ENCODE measurements at places on chromosomes 13 and 19. TPM values are rescaled to one million over a fixed set of nuclear protein-coding genes. Genes with fewer than 3 reads are reported as not detected.

- DNase-seq: no peak
These were observed 134.5 kb upstream of the KL start for GRCh38 chr13:32881777-32882145.

DNA sequence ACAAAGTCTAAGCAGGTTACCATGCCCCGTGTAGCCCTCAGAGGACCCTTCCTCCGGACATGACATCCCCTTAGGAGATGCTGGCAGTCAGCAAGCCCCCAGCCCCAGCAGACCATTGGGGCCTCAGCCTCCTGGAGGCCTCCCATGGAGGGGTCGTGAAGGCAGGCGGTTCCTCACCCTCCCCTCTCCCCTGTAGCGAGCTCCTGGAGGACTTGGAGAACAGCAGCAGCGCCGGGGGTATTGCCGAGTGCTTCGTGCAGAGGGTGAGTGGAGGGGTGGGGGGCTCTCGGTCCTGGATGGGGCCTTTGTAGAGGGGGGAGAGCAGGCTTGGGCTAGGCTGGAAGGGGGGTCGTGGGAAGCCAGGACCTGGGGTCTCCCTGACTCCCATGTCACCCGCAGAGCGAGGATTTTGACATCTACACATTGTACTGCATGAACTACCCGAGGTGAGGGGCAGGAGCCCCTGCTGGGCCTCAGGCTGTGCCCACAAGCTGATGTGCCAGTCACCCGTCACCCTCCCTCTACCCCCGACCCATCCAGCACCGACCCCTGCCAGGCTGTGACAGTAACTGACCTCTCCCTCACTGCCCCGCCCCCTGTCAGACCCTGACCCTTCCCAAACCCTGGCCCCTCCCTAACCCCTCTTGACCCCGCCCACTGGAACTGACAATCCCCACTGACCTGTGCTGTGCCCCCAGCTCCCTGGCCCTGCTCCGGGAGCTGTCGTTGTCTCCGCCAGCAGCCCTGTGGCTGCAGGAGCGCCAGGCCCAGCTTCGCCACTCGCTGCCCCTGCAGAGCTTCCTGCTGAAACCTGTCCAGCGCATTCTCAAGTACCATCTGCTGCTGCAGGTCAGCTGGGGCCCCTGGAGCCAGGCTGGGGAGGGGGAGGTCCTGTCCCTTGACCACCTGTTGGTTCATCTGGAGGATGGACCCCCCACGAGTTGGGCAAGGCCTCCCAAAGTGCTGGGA is 4.0 kb downstream of the PLEKHG2 start:
- DNase-seq: no peak

Gene ZNF841
- 29.8 TPM for polyA plus RNA-seq

GRCh38 chr19:18450021-18450930 is 12.3 kb upstream of the ISYNA1 start:
- DNase-seq: no peak

Gene PCP2
- 1.2 TPM for polyA plus RNA-seq

DNA sequence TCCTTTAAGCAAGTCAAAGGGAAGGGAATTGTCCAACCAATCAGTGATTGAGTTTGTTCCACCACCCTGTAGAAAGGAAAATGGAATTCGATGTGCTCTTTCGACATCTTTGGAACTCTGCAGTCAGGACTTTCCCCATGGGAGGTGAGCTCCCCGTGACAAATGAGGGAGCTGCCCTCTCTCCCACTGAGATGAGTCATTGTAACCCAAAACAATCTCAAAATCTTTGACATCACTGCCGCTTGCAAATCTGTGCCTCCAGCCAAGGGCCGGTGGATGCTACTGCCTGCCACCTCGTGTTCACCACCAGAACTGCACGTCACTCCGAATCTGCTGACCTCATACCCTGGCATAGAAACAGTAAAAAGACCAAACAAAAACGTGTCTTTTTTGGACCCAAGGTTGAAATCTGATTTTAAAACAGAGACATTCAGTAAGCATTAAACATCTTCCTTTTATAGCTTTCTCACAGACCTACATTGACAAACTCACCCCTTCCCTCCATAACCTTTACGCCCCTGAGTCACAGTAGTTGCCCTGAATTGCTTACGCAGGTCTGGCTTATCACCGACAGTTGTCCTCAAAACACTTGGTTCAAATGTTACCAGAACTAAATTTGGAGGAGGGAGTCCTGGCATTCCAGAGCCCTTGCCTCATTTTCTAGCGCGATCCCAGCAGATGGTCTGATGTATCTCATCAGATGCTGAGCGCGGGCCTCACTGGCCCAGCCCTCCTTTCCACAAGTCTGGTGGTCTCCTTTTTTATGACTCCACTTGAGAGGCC is 105.2 kb downstream of the COL4A2 start:
- peak; percentile 84 for DNase-seq

DNA sequence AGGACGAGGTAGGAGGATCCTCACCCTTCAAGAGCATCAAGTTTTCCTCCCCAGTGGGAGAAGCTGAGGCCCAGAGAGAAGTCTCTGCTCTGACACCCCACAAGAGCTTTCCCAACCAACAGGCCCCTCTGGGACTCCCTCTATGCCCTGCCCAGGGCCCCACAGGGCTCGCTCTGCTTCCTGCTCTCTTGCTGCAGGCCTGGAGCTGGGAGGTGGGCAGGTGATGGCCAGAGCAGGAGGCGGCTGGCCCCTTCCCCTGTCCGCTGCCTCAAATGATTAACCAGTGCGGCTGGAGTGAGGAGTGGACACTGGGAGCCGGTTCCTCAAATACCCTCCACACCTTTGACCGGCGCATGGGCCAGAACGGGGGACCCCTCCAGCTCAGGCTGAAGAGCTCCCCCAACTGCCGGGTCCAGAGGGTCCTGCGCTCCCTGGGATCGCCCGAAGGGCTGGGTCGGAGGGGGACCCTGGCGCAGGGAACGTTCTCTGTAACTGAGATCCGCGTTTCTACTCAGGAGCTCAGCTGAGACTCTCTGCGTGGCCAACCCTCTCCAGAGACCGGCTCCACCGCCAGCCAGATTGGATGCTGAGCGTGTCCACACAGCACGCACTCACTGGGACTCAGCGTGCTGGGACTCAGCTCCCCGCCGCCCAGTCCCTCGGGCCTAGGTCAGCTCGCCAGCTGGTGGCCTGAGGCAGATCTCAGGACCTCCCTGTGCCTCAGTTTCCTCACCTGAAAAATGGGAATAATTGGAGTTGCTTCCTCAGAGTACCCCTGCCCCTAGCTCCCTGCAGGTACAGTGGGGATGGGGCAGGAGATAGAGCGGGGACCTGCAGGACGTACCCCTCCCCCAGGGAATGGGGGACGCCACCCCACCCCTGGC is 6.7 kb upstream of the ONECUT3 start:
- no peak for DNase-seq

DNA sequence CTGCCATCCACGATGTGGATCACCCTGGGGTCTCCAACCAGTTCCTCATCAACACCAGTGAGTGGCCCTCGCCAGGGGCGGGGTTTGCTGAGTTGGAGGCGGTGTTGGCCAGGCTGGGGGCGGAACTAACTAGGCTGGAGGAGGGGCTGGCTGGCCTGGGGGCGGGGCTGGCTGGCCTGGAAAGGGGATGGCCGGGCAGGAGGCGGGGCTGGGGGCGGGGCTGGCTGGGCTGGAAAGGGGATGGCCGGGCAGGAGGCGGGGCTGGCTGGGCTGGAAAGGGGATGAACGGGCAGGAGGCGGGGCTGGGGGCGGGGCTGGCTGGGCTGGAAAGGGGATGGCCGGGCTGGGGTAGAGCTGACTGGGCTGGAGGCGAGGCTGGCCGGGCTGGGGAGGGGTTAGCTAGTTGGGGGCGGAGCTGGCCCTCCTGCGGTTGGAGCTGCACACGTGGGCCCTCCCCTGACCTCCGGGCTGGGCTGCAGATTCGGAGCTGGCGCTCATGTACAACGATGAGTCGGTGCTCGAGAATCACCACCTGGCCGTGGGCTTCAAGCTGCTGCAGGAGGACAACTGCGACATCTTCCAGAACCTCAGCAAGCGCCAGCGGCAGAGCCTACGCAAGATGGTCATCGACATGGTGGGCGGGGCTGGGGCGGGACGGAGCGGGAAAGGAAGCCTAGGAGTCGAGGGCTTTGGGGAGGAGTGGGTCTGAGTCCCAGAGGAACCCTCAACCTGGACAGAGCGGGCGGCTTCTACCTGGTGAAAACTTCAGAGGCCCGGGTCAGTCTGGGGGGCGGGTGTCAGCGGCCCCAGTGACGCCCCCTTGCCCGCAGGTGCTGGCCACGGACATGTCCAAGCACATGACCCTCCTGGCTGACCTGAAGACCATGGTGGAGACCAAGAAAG is 41.0 kb downstream of the PDE4A start:
- DNase-seq: peak; percentile 72

Gene ESD
- polyA plus RNA-seq: 276 TPM

Gene ENOX1
- 5.8 TPM for polyA plus RNA-seq

Gene KLK8
- not detected for polyA plus RNA-seq

GRCh38 chr19:45469945-45470761 is 2.4 kb downstream of the FOSB start:
- DNase-seq: no peak

DNA sequence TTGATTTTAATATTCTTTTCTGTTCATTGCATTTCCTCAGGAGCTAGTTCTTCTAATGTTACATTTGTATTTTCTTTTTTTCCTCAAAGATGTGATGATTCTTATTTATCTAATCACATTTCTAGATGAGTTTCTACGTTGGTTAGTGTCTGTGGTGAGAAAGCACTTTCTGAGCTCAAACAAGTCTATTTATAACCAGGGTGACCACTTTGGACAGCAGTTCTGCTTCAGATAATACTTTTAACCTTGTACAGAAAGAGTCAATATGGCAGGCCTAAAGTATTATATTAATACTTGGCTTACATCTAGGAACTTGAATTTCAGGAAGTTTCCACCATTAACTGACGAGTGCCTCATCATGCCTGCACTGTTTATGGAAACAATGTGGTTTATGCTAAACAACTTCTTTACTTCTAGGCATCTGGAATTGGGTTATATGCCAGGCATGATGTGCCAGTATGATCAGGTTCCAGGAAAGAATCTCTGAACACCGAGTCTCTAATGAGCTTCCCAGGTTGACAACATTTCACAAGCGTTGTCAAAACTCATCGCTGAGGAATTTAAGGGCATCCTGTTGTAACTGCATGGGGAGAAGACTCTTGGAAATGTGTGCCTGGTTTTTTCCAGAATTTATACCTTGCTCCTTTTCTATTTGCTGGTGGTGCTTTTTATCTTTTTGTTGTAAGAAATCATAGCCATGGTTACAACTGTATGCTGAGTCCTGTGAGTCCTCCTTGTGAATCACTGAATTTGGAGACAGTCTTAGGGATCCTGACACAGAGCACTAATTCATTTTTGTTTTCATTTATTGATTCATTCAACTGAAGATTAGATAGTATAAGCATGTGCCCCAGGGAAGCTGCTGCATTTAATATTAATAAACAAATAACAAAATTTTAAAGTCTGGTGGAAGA is 344.4 kb upstream of the PCDH9 start:
- DNase-seq: no peak

Gene CEACAM1
- 5.4 TPM for polyA plus RNA-seq

DNA sequence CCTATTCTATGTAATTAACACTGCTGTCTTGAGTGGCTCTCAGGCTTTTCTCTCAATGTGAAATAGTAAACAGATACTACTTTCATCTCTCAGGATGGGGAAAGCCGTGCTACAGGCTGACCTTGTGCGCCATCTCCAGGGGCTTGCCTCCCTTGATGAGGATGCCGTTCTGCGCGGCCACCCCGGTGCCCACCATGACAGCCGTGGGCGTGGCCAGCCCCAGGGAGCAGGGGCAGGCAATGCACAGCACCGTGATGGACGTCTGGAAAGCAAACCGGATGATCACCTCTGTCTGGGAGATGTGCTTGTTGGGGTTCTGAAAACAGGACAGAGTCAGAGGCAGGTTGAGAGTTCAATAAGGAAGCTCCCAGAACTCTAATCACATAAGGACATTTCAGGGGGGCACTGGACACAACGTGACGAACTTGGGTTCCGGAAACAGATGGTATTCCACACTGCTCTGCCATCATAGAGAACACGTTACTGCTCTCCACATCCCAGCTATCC is 65.0 kb downstream of the ATP7B start:
- DNase-seq: no peak

- no peak for DNase-seq
These were observed 26.5 kb downstream of the COMP start for GRCh38 chr19:18764591-18765051.

- DNase-seq: no peak
These were observed 15.8 kb downstream of the CPB2 start for GRCh38 chr13:46088821-46089562.

Gene PLIN4
- 1.1 TPM for polyA plus RNA-seq

Gene KLK15
- polyA plus RNA-seq: not detected

DNA sequence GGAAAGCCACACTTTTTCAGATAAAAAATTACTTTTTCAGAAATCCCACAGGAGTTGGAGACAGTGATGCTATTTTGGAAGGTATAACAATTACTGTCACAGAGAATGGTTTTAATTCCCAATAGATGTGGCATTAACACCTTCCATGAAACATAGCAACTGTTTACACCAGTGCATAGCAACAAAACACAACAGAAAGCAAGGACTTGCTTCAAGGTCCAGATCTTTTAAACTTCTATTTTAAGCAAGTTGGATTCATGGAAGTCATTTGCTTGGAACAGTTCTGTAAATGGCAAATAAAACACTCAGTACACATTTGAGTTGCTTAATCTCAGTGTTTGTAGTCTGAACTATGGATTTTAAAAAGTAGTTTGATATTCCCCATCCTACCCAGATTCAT is 385.9 kb upstream of the SPRY2 start:
- DNase-seq: no peak

DNA sequence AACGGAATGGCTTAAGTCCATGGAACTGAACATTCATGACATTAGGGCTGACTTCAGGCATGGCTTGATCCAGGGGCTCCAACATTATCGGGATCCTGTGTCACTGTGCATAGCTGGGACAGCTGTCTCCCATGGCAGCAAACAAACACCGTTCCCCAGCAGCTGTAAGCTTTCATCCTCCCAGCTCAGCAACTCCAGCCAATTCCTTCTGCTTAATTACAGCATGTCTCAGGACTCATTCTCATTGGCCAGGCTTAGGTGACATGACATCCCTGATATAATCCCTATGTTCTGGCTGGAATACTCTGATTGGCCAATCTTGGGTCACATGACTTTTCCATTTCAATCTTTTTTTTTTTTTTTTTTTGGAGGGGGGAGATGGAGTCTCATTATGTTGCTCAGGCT is 10.9 kb upstream of the TLE5 start:
- DNase-seq: peak; percentile 84

GRCh38 chr13:80866921-80867320 is 526.0 kb upstream of the SPRY2 start:
- no peak for DNase-seq

Gene PRODH2
- polyA plus RNA-seq: not detected

Gene CYP4F12
- 10.7 TPM for polyA plus RNA-seq

All from right lung (tissue), 10 donors.